ENCODE measurements at places on chromosomes 4 and X.

DNA sequence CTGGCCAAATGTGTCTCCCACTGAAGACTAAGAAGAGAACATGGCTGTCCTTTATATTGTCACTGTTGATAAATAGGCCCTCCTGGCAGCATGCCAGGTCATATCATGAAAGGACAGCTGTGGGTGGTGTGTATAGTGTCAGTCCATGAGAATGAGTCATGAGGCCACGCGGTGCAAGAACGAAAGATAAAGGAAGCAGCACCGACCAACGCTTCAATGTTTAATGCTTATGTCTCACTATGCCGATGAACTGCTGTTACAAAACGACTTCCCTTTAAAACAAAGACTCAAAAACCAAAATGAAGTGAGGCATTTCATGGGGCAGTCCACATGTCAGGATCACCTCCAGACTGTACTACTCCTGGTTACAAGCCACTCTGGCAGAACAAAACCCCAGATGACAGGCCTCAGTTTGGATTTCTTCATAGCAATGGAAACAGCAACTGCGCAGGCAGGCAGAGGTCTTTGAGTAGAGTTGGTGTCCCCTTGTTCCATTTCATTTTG, 5.2 kb upstream of the TCEANC start:
- no peak for DNase-seq

- peak; percentile 57 for DNase-seq
Measured at GRCh38 chr4:175435381-175435783, 376.7 kb downstream of the GPM6A start.

GRCh38 chrX:118347131-118347530, 1.2 kb downstream of the WDR44 start:
- DNase-seq, result no peak

DNA sequence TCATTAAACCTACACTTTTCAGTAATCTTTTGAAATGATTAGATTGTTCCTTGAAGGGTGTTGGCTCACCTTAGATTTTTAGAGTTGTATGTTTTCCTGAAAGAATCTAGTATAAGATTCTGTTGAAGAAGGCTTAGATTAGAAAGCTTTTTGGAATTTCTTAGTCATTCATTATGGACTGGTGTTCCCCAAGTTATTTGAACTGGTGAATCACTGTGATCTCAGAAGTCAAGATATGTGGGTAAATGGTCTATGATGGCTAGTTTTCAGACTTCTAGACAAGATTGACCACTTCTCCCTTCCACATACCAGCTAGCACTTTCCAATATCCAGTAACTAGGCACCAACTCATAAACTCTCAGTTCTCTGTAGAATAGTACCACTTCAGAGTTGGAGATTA, 138.1 kb downstream of the KDM6A start:
- no peak for DNase-seq

DNA sequence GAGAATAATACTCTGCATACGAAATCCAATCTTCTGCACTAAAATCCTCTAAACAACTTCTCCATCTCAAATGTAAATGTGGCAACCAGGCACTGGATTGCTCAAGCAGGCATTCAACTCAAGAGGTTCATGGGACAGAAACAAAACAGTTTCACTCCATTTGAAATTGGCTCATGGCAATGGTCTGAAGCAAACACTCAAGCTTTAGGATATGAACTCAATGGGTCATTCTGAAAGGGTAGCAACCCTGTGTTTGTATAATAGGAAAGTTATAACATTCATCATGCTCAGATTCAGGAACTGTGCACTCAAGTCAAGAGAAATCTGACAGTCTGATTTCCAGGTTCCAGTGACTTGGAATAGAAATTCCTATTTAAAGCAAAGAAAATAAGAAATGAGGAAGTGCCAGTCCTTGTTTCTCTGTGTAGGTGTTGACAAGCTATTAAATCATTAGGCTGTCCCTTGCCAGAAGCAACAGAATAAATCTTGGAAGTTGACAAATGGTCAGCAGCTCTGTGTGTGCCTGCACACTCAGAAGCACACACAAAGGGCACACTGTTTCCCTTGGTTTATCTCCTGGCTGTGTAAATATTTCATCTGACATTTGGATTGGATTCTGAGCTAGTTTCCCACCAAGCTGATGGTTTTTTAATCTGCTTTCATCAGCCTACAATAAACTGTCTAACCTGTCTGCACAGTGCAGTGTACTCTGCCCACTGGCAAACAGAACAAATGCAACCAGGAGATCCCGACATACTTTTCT, 75.9 kb upstream of the CITED1 start:
- no peak for DNase-seq

GRCh38 chr4:60923075-60923474, 277.1 kb upstream of the ADGRL3 start:
- no peak for DNase-seq

GRCh38 chrX:26845056-26845455, 618.1 kb downstream of the PPP4R3C start:
- no peak for DNase-seq

GRCh38 chr4:140875746-140876452, 119.7 kb upstream of the TBC1D9 start:
- no peak for DNase-seq

- DNase-seq, result no peak
Measured at GRCh38 chr4:108171339-108172230, 2.9 kb upstream of the LEF1 start.

Data from OCI-LY7 (cell line).